ENCODE measurements at places on chromosomes 5 and 9. TPM values are rescaled to one million over a fixed set of nuclear protein-coding genes. Genes with fewer than 3 reads are reported as not detected.

Gene ZNF618
- 2.4 TPM for polyA plus RNA-seq

Gene AGXT2
- not detected for polyA plus RNA-seq

Gene MCIDAS
- not detected for polyA plus RNA-seq

Gene FBXO38
- polyA plus RNA-seq, result 14.3 TPM

Gene CDKN2B
- polyA plus RNA-seq, result 1.5 TPM

Gene CATSPER3
- 0.39 TPM for polyA plus RNA-seq

Gene LCN1
- polyA plus RNA-seq, result not detected

Gene PRR16
- 1.7 TPM for polyA plus RNA-seq

Gene C5
- polyA plus RNA-seq, result 1.3 TPM

Gene ANKRD31
- polyA plus RNA-seq, result 0.05 TPM

Measured in spleen (tissue), 13 donors.